ENCODE measurements at places on chromosomes 1 and 21. TPM values are rescaled to one million over a fixed set of nuclear protein-coding genes. Genes with fewer than 3 reads are reported as not detected.

DNA sequence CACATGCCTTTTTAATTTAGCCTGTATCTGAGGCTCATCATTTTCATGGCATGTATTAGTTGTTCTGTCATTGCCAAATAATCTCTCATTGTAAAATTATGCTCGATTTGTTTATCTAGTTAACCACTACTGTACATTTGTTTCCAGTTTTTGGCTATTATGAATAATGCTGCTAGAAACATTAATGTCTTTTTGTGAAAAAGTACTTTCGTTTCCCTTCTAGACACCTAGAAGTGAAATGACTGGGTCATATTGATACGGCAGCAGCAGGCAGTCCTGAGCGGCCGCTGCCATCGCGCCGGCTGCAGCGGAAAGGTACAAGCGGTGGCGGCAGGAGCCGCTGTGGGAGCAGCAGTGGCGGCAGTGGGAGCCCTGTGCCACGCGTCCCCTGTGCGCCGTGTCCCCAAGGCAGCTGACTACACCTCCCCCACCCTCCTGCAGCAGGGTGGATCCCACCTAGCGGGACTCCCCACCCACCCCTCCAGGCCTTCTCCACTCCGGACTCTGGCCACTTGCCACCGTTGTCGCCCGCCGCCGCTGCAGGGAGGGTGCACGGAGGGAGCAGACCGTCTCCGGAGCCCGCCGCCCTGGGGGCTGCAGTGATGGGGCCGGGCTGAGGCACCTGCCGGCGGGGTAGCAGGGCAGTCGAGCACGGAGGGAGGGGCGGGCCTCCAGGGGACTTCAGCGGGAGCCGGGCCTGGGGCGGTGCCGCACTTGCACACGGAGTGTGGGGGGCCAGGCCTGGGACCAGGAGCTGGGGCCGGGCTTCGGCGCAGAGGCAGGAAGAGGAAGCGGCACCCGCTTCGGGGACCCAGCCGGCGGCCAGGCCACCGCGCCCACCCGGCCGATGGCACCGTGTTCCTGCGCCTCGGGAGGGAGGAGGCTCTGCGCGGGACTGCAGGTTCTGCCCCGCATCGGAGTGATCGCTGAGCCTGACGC is 66.8 kb upstream of the RGS7 start:
- peak; percentile 27 for DNase-seq

- DNase-seq: no peak
Observed at GRCh38 chr1:119737040-119737682, 25.4 kb downstream of the PHGDH start.

- DNase-seq: no peak
Observed at GRCh38 chr1:972726-973458, 6.6 kb downstream of the PLEKHN1 start.

DNA sequence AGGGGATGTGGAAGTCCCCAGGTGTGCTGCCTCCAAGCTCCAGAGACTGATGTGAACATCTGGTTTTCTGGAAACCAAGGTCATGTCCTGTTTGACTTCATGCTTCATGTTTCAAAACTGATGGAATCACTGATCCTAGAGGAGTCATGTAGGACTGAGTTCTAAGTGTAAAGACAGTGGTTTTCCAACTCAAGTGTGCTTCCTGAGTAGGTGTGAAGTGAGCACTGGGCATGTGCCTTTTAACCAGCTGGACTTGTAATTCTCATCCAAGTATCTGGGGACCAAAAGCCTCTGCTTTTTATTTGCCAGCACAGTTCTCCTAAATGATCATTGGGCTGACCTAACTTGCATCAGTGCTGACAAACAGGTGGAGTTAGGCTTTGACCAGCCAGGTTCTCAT is 36.9 kb downstream of the ABCA4 start:
- no peak for DNase-seq

FBLIM1 gene
- 55.1 TPM for polyA plus RNA-seq

COL24A1 gene
- polyA plus RNA-seq: 1.8 TPM

DAP3 gene
- 119 TPM for polyA plus RNA-seq

ATP1B1 gene
- polyA plus RNA-seq: 471 TPM

- no peak for DNase-seq
Observed at GRCh38 chr1:175968486-175969172, 225.2 kb upstream of the TNR start.

- no peak for DNase-seq
Observed at GRCh38 chr1:180188684-180189175, 34.1 kb downstream of the QSOX1 start.

PRDM16 gene
- 9.3 TPM for polyA plus RNA-seq

DNA sequence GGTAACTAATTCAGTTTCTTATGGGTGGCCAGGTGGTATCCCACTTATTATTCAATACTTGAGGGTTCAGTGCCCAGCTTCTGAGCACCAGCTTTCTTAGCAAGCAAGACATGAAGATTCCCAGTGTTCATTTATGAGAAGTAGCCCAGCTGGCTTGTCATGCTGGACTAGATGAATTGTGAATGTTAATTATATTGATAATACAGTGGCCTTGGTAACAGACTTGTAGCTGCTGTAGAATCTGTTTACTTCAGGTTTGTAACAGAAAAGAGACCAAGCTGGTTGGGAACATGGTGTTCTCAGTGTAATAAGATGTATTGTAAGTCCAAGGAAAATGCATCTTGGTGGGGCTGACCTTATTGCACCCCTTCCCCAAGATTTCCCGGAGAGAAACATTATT is 10.1 kb downstream of the AHCYL1 start:
- no peak for DNase-seq

- DNase-seq: no peak
Observed at GRCh38 chr1:70897273-70897672, 150.3 kb downstream of the PTGER3 start.

PRKACB gene
- 47.2 TPM for polyA plus RNA-seq

- DNase-seq: peak; percentile 99
Observed at GRCh38 chr1:164558461-164559341, at the start of gene PBX1. TSS of gene PBX1 (plus strand) at chr1:164559184.

DNA sequence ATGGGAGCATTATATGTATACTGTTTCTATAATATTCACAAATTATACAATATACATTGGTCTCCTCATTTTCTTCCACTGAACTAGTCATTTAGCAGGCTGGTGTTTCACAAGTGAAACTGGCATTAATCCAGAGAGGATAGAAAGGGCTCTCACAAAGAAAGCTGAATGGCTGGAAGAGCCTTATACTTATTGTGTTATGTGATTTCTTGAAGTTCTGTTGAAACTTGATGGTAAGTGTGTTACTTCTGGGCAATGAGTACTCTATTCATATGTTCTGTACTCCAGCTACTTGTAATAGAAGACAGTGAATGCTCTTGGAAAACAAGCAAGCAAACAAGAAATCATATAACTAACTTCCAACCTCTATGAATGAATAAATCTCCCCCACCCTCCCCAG is 14.9 kb downstream of the STX12 start:
- DNase-seq: no peak

- no peak for DNase-seq
Observed at GRCh38 chr1:43731867-43732531, 24.7 kb downstream of the ST3GAL3 start.

DNA sequence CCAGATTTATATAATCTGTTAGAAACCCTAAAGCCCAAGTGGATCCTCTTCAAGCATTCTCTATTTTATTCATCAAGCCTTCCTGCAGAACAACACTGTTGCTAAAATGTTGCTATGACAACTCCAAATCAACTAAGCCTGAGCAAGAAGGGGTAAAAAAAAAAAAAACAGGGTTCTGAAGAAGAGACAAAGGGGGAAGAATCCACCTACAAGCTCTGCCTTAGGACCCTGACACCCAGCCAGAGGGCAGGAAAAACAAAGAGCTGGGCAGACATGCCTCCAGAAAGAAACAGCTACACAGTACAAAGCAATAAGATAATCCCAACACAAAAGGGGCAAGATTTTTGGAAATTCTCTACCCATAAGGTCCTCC is 1.3 kb downstream of the USF1 start:
- no peak for DNase-seq

ADAM30 gene
- not detected for polyA plus RNA-seq

DNA sequence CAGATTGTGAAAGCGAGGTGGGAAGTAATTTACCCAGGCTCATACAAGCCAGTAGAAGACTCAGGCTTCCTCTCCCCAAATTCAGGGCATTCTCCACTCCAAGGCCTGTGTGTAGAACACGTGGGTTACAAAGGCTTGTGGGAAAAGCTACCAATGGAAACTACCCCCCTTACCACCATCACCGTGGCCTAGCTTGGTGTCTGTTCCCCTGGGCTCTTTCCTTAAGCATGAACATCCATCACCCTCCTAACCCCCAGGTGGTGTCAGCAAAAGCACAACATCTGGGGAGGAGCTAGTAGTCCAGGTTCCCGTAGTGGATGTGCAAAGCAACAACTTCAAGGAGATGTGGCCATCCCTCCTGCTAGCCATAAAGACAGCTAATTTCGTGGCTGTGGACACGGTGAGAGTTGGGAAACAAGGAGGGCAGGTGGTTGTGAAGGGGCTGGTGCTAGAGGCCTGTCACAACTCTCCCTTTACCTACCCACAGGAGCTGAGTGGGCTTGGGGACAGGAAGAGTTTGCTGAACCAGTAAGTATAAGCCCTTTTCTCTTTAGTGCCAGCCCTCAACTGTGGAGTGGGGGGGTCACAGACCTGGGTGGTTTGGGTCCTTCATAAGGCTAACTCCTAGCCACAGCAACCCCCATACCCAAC is 701 bp upstream of the MUTYH start:
- DNase-seq: no peak

- DNase-seq: no peak
Observed at GRCh38 chr1:91787919-91788318, 98.0 kb downstream of the TGFBR3 start.

DNA sequence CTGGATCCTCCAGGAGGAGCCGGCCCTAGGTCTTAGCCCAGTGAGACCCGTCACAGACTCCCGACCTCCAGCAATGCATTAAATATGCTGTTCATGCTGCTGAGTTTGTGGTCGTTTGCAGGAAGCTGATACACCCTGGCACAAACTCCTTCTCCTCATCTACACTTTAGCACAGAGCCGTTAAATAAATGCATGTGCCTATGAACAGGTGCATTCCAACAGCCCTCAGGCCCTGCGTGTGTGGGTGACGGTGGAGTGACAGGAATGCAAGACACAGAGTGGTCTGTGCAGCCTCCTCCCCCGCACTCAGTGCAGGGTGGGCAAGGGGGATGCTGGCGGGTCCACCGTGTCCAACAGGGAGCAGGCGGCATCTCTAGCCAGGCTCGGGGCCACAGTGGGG is 106.6 kb upstream of the TMPRSS2 start:
- no peak for DNase-seq

VASH2 gene
- 21.5 TPM for polyA plus RNA-seq

DNA sequence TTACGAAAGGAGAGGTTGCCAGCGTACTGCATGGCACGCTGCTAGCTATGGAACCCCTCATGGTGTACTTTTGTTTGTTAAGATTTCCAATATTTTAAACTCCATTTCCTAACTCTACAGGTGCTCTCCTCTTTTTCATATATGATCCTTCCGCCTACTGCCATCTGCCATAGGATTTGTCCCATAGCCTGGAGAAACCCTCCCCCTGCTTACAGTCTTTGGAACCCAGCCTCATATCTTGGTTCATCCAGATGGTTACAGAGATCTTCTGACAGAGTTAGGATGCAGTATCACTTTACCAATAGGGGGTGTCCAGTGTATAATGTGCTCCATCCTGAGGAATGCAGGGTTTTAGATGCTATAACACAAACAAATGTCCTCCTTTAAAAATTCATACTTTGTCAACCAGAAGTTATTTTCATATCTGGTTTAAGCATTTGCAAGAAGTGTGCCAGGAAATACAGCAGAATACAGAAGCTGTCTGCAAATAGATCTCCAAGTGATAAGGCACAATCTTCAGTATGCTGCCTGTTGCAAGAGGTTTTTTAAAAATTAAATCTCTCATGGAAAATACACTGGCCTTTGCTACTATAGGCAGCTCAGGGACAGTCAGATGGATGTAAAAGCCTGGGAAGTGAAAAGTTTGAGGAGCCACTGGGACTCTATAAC is 377.8 kb downstream of the KCNH1 start:
- no peak for DNase-seq

GRCh38 chr1:239456788-239457187 is 70.4 kb downstream of the CHRM3 start:
- no peak for DNase-seq

FCRL1 gene
- 0.15 TPM for polyA plus RNA-seq

IVL gene
- polyA plus RNA-seq: 0.21 TPM

- DNase-seq: no peak
Observed at GRCh38 chr1:21952786-21953520, 15.8 kb upstream of the HSPG2 start.

- DNase-seq: no peak
Observed at GRCh38 chr1:97350241-97350640, 570.6 kb downstream of the DPYD start.

KCNJ9 gene
- 0.09 TPM for polyA plus RNA-seq

DNA sequence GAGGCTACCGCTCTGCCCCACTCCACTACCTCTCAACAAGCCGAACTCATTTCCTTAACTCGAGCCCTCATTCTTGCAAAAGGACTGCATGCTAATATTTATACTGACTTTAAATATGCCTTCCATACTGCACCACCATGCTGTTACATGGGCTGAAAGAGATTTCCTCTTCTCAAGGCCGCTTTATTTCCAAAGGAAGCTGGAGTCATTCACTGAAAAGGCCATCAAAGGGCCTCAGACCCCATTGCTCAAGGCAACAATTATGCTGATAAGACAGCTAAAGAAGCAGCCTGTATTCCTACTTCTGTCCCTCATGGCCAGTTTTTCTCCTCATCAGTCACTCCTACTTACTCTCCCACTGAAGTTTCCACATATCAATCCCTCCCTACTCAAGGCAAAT is 6.9 kb upstream of the HPDL start:
- no peak for DNase-seq

SELE gene
- polyA plus RNA-seq: 0.43 TPM

DNA sequence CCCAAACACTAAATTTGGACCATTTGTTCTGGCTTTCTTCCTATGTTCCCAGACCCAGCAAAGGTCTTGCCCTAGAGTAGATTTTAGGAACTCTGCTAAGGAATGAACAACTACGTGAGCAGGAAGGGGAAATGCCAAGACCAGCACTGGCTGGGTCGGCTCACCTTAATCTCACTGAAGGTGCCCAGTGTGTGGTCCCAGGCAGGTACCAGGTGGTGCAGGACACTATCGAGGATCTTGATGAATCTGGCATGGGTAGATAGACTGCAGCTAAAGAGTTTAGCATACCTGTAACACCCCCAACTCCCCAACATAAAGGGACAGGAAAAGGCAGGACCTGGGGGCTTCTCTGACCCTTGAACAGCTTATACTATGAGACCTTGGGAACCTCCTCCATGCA is 3.0 kb downstream of the HECTD3 start:
- no peak for DNase-seq

- no peak for DNase-seq
Observed at GRCh38 chr21:19603011-19603593, 1199.5 kb upstream of the TMPRSS15 start.

GRCh38 chr1:78227705-78228635 is 182.2 kb downstream of the GIPC2 start:
- DNase-seq: no peak

Measured in renal pelvis (tissue), 12 donors.